ENCODE measurements at places on chromosomes 12 and 14. TPM values are rescaled to one million over a fixed set of nuclear protein-coding genes. Genes with fewer than 3 reads are reported as not detected.
A peak's percentile ranks its signal among the peaks of the same experiment; 100 is the strongest.

FGF23 gene
- not detected for total RNA-seq

- H3K27me3 ChIP-seq = no peaks in the 10 kb centered on the region
- no peak for DNase-seq
- no peak overlapping the region for H3K27ac ChIP-seq
- H3K36me3 ChIP-seq = peaks cover 23% of the 10 kb centered on the region
- H3K4me3 ChIP-seq = no peak overlapping the region
- no peaks in the 10 kb centered on the region for H3K4me1 ChIP-seq
Observed at GRCh38 chr14:67641902-67642749, 22.4 kb downstream of the ARG2 start.

- peaks cover 4% of the 10 kb centered on the region for H3K36me3 ChIP-seq
- H3K4me1 ChIP-seq = no peaks in the 10 kb centered on the region
- no peak for DNase-seq
- H3K27me3 ChIP-seq = no peaks in the 10 kb centered on the region
- H3K4me3 ChIP-seq = no peak overlapping the region
Observed at GRCh38 chr14:89849931-89850330, 104.6 kb downstream of the EFCAB11 start.

GRCh38 chr14:28820677-28821076 is 54.1 kb downstream of the FOXG1 start:
- no peak for DNase-seq
- H3K4me1 ChIP-seq = no peaks in the 10 kb centered on the region
- no peak overlapping the region for H3K27ac ChIP-seq
- H3K4me3 ChIP-seq = no peak overlapping the region
- H3K36me3 ChIP-seq = no peaks in the 10 kb centered on the region

DNA sequence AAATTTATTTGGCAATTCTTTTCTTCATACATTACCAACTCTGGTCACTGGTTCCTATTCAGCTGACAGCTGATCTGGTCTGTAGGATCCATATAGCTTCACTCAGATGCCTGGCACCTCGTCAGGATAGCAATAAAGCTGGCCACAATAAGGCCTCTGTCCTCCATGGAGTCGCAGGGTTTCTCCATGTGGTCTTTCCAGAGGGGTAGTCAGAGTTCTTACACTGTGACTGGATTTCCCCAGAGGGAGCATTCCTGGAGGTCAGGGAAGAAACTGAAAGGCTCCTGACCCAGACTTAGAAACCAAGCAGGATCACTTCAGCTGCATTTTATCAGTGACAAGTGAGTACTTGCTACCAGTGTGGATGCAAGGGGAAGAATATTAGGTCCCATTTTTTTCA is 34.9 kb upstream of the SIX1 start:
- H3K4me1 ChIP-seq = no peaks in the 10 kb centered on the region
- DNase-seq = no peak
- H3K36me3 ChIP-seq = no peaks in the 10 kb centered on the region
- peaks cover 19% of the 10 kb centered on the region for H3K27me3 ChIP-seq
- no peak overlapping the region for H3K4me3 ChIP-seq

PTCSC3 gene
- not detected for total RNA-seq

DNA sequence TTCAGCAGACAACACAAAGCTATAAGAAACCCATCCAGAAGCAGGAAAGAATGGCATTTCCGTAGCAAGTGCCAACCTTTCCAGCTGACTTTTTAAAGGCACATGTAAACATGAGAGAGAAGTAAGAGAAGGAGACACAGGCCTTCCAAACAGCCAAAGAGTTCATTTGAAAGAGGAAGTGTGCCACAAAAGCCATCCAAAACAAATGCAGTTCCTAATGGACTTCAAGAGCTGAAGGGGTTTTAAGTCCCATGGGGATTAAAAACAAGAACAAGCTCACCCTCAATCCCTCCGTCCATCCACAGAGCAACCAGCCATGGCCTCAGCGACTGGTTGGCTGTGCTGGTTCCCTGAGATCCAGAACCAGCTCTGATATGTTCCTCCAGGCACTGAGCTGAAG is 4.5 kb upstream of the DPF3 start:
- DNase-seq = no peak
- peaks cover 16% of the 10 kb centered on the region for H3K4me1 ChIP-seq
- H3K27ac ChIP-seq = no peak overlapping the region
- H3K36me3 ChIP-seq = peaks cover 6% of the 10 kb centered on the region
- H3K27me3 ChIP-seq = peaks cover 3% of the 10 kb centered on the region

DNA sequence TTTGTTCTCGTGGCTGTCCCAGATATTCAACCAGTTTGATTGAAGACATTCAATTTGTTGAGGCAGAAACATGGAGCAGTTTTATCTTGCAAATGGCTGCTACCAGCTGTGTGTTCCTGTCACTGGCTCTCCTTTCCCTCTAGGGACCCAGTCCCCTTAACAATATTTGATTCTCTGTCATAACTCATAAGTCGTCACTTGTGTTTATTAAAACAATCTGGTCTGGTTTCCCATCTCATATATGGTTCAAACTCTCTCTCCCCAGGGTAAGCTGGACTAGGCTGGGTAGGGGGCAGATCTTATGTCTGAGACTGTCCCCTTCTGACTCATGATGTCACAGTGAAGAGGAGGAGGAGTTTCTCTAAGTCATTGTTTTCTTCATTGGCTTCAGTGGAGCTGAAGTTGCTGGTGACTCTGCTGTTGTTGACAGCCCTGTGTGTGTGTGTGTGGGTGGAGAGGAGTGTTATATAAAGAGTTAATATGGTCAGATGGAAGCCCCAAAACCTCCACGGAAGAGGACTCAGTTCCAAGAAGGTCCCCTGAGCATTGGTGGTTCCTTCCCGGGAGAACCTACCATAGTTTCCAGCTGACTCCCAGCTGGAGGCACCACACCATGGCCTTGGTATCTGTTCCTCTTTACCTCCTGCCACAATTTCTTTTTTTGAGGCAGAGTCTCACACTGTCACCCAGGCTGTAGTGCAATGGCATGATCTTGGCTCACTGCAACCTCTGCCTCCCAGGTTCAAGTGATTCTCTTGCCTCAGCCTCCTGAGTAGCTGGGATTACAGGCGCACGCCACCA is 16.1 kb upstream of the GNG2 start:
- H3K27ac ChIP-seq = peak overlapping the region; percentile 99
- DNase-seq = peak; percentile 43
- peaks cover 2% of the 10 kb centered on the region for H3K36me3 ChIP-seq
- peaks cover 72% of the 10 kb centered on the region for H3K4me1 ChIP-seq

- H3K4me3 ChIP-seq = no peak overlapping the region
- no peaks in the 10 kb centered on the region for H3K36me3 ChIP-seq
- DNase-seq = no peak
- no peaks in the 10 kb centered on the region for H3K4me1 ChIP-seq
Observed at GRCh38 chr12:20187456-20187855, 180.9 kb upstream of the PDE3A start.

PDE3A gene
- not detected for total RNA-seq

ADAM21 gene
- total RNA-seq = 0.12 TPM

DNA sequence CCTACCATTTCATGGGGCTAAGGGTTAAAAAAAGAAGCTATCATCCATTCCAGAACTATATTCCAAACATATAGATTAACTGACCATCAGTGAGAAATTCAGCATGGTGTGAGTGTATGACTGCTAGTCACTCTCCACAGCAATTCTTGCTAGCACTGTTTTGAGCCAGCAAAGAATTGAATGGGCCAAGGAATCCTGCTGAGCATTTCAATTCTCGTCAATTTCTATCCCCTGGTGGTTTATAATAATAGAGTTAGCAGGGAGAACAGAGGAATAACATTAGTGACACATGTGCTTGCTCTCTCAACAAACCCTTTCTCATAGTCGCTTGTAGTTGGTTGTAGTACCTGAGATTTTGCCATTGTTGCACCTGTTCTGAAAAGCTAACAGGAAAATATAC is 7.2 kb downstream of the MBIP start:
- H3K27me3 ChIP-seq = no peaks in the 10 kb centered on the region
- peaks cover 4% of the 10 kb centered on the region for H3K4me1 ChIP-seq
- no peak overlapping the region for H3K4me3 ChIP-seq
- no peak overlapping the region for H3K27ac ChIP-seq

GRCh38 chr12:70305794-70306193 is 60.3 kb upstream of the KCNMB4 start:
- H3K4me1 ChIP-seq = peaks cover 22% of the 10 kb centered on the region
- H3K27ac ChIP-seq = no peak overlapping the region
- peaks cover 44% of the 10 kb centered on the region for H3K36me3 ChIP-seq
- DNase-seq = no peak

SIX1 gene
- total RNA-seq = not detected

SERPINA10 gene
- not detected for total RNA-seq

DNA sequence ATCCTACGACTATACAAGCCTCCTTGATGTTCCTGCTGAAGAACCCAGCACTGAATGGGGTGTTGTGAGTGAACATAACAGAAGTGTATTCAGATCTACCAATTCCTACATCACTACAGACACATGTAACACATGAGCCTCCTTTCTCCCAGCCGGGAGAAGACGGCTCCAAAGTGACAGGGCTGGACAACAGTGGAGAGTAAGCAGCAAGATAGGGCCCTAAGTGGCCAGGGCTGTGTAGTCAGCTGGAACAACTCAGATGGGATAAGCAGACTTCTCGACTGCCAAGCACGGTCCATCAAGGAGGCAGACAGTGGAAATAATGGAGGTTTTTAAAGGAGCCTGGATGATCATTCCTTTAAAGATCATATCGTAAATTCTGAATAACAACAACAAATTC is 73.5 kb downstream of the TTC7B start:
- H3K27me3 ChIP-seq = no peaks in the 10 kb centered on the region
- no peak overlapping the region for H3K27ac ChIP-seq
- H3K36me3 ChIP-seq = no peaks in the 10 kb centered on the region

DNA sequence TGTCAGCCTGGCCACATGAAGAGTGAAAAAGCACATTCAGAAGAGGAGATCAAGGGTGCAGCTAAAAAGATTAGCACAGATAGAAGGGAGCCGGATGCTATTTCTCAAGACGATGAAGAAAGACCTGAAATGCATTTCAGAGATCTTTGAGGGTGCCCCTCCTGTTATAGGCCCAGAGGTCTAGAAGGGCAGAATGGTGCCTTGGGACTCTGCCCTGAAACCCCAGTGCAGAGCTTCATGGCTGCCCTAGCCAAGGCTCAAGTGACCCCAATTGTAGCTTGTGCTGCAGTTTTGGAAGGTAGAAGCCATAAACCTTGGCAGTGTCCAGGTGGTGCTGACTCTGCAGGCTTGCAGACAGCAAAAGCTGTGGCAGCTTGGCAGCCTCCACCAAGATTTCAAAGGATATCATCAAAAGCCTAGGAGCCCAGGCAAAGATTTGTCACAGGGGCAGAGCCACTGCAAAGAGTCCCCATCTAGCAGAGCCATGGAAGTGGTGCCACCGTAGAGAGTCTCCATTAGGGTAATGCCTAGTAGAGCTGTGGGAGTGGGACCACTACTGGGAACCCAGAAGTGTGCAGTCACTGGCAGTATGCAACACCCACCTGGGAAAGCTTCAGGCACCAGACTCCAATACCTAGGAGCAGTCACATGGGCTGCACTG is 6.4 kb downstream of the LACRT start:
- H3K4me1 ChIP-seq = no peaks in the 10 kb centered on the region
- H3K4me3 ChIP-seq = no peak overlapping the region
- DNase-seq = no peak
- H3K27ac ChIP-seq = no peak overlapping the region
- H3K36me3 ChIP-seq = no peaks in the 10 kb centered on the region
